Aorta (tissue), 5 donors: ENCODE measurements at places on chromosomes 2 and 18. TPM values are rescaled to one million over a fixed set of nuclear protein-coding genes. Genes with fewer than 3 reads are reported as not detected.

The MALT1 gene
- 27.4 TPM for total RNA-seq

DNA sequence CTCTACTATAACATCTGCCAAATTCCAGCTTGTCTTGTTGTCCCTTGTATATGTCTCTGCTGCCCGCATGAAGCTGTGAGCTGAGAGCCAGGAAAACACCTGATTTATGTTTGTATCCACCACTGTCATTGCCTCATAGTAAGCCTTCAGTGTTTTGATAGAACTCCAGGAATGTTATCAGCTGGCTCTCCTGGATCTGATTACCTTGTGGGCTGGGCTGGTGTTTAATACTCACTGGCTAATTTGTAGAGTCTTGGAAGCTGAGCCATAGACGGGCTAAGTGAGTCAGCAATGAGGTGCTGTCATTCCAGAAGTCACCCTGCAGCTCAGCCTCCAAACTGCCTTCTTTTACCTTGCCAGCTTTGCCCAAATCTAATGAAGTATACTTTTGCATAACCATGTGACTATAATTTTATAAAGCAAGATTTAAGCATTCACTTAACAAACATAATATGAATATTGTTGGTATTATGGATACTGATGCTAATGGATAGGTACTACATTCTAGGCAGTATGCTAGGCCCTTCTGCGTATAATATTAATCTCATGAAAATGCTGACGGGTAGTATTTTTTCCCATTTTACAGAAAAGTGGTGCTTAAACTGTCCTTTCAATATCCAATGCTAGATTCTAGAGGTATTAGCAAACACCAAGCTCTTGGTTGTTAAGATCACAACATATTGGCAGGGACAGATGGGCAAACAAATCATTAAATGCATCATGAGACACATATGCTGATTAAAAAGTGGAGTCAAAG lies 62.7 kb upstream of the GATA6 start:
- DNase-seq = no peak

GRCh38 chr2:64029116-64029665 lies 10.0 kb upstream of the VPS54 start:
- no peak for DNase-seq

GRCh38 chr2:213251618-213252017 lies 32.6 kb upstream of the SPAG16 start:
- no peak for DNase-seq

- DNase-seq = no peak
These were observed 32.9 kb upstream of the SPTBN1 start for GRCh38 chr2:54423213-54423612.
